ENCODE measurements at places on chromosomes 16 and 17.
A peak's percentile ranks its signal among the peaks of the same experiment; 100 is the strongest.

DNA sequence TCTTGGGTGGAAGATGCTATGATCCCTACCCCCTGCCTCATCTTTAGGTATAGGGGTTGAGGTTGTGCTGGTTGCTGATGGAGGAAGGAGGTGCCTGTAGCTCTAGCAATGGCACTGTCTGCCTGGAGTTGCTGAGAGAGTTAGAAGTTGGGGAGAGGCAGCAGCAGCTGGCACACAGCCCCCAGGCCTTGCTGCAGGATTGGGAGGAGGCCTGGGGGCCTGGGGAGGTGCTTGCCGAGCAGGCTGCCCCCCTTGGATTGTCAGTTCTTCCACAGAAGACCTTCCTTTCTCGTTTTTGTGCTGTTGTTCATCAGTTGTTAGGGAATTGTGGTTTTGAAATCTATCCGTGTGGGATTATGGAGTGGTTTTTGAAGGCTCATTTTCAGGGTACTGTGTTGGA, 52.9 kb downstream of the SEC14L1 start:
- no peak for DNase-seq

DNA sequence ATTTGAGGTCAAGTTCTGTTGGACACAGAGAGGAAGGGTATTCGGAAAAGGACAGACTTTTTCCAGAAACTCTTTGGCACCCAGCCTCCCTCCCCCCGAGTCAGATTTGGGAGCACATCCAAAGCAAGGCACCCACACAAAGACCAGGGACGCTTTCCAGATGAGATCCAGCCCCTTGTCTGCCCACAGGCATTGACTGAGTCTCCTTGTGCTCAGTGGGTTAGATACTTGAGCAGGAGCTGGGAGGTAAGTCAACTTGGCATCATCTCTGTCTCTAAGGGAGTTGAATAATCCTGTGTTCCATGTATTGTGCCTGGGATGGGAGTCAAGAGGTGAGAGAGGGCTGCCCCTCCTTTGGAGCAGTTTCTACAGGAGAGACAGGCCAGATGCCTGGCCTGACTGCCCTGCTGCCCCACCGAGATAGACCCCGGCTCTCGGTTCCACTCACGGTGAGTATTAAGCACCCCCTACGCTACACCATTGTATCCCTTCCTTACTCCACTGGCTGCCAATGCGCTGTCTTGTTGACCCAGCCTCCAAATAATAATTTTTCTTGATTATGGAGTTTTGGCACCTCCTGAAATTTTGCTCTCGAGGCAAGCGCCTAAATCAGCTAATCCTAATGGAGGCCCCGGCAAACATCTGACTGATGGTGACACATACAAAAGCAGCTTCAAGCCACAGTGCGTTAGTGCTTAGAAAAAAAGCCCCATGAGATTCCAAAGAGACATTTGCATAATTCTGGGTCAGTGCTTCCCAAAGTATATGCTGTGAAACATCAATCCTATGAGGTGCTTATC, 29.6 kb upstream of the MAP3K14 start:
- no peak for DNase-seq

DNA sequence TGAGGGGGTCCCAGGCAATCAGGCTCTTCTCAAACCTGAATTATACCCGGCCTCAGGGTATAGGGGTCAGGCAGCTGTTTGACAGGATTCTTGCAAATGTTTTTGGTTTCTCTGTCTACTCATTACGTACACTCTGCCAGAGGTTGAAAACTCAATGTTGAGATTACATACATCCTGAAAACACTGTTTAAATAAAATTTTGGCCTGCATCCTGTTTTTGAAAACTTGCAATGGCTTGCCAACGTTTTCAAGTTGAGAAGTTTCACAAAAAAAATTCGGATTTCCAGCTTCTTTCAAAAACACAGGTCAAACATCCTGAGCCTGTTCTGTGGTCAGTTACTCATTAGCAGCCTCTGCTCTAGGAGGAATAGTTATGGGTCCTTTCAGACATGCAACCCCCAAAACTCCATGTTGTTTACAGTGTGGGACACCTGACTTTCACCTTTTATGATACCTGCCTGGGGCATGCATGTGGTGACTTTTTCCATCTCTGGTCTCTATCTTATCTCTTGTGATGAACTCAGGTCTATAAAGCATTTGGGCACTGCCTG, 577.8 kb downstream of the WWOX start:
- no peak for DNase-seq

DNA sequence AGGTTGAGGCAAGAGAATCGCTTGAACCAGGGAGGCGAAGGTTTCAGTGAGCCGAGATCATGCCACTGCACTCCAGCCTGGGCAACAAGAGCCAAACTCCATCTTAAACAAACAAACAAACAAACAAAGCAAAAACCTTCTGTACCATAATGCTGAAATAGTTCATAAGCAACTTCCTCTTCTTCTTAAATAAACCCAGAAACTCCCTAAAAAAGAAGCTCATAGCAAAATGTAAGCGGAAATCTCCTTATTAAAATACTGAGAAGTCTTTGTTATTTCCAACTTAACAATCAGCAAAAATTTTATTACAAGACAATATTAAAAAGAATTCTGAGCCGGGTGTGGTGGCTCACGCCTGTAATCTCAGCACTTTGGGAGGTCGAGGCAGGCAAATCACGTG, 82.8 kb downstream of the FBXL20 start:
- no peak for DNase-seq

DNA sequence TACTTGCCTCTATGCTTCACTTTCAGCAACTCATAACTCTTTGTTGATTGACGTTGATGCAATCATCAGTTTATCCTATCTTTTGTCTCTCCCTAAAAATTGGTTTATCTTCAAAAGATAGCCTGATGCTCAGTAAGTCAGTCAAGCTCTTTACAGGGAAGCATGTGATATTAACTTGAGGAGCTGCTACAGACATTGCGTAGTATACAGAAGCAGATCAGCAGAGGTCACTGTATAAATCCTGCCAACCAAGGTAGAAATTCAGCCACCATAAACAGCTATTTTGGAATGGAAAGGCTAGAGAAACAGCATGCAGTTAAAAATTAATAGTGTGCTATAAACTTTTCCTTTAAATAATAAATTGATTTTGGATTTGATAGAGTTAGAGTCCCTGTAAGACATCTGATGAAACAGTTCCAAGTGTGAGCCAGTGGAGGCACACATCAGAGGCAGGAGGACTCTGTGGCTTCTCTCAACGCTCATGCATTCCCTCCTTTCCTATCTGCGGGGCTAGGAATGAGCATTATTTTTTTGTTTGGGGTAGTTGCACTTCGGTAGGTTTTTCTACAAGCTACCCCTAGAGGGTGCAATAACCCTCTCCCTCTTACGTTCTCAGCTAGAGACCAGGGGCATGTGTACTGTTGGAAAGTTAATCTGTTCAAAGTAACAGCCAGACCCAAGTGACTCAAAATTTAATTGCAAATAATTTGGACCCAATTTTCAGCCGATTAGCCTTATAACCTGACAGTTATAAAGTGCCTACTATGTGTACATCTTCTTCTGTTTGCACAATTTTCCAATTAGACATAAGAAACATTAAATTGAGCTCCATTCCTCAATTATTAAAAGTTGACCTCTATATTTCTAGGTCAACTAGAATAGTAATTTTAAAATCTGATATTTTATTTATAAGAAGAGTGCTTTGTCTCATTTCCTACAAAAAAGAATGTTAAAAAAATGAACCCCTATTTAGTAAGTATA, 647.7 kb upstream of the SOX9 start:
- DNase-seq, result peak; percentile 28

GRCh38 chr17:63946440-63947363, 14.6 kb upstream of the CD79B start:
- DNase-seq, result no peak

GRCh38 chr16:63466-63865, 9.0 kb downstream of the RHBDF1 start:
- DNase-seq, result no peak

GRCh38 chr16:49659356-49659755, 196.6 kb downstream of the ZNF423 start:
- no peak for DNase-seq

Measured in left renal cortex interstitium (tissue), 4 donors.